ENCODE measurements at places on chromosomes 12 and 14.
A peak's percentile ranks its signal among the peaks of the same experiment; 100 is the strongest.

DNA sequence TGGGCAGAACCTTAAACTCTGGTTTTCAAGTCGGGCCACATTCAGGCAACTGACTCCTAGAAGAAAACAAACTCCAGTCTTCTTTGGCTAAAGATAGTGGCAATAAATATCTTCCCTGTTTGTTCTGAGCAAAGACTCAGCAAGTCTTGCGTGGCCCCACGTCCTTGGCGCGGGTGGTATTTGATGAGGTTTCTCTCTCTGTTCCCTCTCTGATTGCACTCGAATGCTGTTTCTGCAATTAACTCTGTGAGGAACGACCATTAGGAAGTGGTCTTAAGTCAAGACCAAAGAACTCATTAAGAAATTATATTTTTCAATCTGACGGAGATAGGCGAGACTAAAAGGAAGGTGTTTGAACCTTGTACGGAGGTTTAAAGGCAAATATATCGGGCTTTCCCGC lies 177.6 kb downstream of the TMEM132C start:
- DNase-seq = no peak

DNA sequence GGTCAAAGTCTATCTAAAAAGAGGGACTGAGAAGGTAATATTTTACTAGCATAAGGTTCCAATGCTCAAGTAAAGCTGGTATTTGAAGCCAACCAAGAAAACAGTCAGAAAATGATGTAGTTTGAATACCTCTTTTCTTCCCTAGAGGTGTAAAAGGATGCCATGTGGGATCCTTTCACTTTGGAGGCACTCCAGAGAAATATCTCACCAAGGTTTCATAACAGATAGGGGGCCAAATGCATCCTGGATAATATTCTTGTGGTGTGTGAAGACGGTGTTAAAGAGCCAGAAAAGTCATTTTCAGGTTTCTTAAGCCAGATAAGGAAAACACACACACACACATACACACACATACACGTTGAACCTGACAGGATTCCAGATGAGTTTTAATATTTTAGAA lies 136.1 kb upstream of the PRKD1 start:
- no peak for DNase-seq

- DNase-seq = no peak
Measured at GRCh38 chr12:77060883-77061240, 4.5 kb downstream of the E2F7 start.

DNA sequence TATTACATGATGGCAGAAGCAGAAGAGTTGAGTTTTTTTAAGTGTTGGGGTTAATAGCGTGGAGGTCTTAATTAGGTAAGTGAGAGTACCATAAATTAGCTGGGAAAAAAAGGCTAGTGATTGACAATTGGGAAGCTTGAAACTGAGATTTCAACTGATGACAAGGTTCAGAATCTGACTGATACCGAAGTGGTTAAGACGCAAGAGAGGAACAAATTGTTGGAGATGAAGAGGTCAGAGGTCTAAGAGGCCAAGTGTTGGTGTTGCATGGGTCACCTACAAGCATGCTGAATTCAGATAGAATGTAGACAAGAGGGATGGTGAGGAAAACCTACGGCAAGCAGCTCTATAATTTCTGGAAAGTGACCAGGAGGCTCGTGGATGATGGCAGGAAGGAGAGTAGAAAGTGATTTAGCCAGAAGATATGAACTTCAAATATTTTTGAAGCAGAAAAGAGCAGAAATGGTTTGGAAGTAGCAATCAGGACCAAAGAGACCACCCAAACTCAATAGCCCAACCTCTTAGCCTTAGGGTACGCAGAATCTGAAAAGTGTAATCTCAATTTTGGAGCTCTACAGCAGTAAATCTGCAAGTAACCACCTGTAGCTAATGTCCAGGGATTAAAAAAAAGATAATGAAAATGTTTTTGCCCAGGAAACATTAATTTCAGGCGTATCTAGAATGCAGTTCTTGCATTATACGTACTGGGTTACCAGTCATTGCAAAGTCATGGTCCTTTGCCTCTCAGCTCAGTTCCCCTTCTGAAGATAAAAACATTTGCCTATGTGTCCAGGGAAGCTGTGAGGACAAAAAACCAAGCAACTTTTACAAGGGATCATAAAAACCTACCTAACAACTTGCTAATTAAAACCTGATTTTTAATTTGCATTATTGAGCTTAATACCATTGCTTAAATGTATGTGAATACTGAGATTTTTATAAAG lies 1.7 kb upstream of the TMPO start:
- DNase-seq = no peak

GRCh38 chr14:68792678-68792978 lies 239 bp downstream of the ZFP36L1 start:
- no peak for DNase-seq

GRCh38 chr14:102962111-102962627 lies 39.7 kb downstream of the AMN start:
- no peak for DNase-seq

DNA sequence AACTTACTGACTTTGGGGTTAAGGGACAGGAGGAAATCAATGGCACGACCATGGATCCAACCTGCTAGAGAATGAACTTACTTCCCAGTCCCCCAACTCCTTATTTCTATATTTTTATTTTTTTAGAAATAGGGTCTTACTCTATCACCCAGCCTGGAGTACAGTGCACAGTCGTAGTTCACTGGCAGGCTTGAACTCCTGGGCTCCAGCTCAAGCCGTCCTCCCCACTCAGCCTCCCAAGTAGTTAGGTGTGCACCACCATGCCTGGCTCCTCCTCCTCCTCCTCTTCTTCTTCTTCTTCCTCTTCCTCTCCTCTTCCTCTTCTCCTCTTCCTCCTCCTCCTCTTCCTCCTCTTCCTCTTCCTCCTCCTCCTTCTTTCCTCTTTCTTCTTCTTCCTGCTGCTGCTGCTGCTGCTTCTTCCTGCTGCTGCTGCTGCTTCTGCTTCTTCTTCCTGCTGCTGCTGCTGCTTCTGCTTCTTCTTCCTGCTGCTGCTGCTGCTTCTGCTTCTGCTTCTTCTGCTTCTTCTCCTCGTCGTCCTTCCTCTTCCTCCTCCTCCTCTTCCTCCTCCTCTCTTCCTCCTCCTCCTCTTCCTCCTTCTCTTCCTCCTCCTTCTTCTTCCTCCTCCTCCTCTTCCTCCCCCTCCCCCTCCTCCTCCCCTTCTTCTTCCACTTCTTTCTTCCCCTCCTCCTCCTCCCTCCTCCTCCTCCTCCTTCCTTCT lies 390.1 kb upstream of the RGS6 start:
- DNase-seq = no peak

- no peak for DNase-seq
Measured at GRCh38 chr12:83676781-83677295, 990.1 kb downstream of the TMTC2 start.

- no peak for DNase-seq
Measured at GRCh38 chr12:55729819-55730818, 1.3 kb upstream of the CD63 start.

GRCh38 chr12:113072136-113072535 lies 15.6 kb downstream of the DTX1 start:
- no peak for DNase-seq

GRCh38 chr14:36099619-36100018 lies 76.9 kb downstream of the PTCSC3 start:
- DNase-seq = no peak

DNA sequence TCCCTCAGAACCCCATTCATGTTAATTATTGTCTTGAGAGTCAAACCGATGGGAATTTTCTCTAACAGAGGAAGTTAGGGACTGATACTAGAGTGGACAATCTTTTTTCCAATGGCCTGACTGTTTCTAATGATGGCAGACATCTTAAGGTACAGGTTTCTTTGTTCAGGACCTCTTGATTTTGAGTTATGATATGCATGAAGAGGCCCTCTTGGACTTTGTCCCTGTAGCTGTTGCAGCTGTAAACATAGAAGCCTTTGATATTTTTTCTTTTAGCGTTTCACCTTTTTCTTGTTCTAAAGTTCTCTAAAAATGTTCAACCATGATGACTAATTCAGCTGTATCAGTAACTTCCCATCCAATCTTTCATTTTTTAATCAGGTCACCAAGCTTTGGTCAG lies 53.0 kb downstream of the LGR5 start:
- no peak for DNase-seq

DNA sequence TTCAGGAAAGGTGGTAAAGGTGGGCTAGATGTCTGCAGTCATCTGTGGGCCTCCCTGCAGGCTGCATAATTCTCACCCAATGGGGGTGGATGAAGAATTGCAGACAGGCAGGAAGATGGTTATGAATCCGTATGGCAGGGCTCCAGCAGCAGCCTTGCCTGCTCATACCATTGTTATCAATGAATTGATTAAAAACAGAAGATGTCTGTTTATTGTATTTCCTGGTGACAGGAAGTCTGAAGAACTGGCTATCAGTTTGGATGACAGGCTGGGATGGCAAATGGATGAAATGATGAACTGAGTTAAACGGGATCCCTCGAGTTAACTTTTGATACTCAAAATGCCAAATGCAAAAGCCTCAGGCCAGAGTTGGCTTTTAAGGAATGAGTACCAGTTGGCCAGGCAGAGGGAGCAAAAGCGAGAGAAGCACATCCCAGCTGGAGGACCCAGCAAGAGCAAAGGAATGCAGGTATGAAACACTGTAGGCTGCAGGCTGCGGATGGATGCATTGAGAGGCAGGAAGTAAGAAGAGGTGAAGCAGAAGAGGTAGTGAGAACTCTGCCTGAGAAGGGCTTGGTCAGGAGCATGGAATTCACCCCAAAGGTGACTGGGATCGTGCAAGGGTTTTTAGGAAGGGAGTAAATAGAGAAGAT lies 550.0 kb upstream of the TBX3 start:
- no peak for DNase-seq

DNA sequence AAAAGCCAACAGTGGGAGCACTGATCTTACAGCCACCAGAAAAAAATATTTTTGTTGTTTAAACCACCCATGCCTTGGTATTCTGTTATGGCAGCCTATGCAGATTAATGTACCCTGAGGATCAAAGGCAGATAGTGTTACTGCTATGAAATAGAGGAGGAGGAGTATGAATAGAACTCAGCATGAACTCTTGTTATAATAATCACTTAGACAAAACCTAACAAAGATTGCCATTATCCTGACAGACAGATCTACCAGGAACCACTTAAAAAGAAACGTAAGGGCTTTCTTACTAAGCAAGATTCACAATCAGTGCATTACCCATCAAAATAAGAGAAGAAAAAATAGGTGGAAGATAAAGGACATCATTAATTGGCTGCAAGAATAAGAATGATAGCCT lies 558.3 kb downstream of the GALC start:
- no peak for DNase-seq

- no peak for DNase-seq
Measured at GRCh38 chr14:52091928-52092327, 23.1 kb upstream of the NID2 start.

GRCh38 chr12:117025481-117026151 lies 73.6 kb downstream of the TESC start:
- peak; percentile 23 for DNase-seq

- no peak for DNase-seq
Measured at GRCh38 chr12:47870175-47870781, 34.5 kb downstream of the VDR start.

DNA sequence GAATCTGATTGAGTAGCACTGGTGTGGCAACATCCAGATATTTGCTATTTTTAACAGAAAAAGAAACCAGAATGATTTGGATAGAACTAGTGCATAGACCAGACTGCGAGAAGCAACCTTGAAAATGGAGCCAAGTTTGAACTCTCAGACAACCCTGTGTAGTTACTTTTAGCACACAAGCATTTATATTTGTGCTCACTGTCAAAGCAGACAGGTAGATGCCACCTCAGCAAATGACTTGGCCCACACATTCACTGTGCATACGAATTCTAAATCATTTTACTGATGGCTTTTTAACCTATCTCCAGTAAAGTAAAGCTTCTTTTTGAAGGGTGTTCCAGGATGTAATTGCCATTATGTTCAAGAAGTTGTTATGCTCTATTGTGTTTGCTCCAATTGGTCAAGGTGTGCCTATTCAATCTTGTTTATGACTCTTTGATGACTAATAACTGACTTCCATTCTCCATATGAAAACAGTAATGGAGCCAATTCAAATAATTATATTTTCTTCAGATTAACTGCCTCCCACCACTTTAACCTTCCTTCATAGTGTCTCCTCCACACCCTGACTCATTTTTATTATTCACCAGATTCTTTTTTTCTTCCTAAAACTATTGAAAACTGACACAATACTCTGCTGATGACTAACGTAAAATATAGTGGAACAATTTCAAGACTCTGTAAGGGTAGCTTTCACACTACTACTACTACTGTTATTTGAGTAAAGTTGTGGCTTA lies 138.5 kb downstream of the CCER1 start:
- DNase-seq = no peak

- no peak for DNase-seq
Measured at GRCh38 chr12:124947561-124948398, 33.3 kb upstream of the UBC start.

DNA sequence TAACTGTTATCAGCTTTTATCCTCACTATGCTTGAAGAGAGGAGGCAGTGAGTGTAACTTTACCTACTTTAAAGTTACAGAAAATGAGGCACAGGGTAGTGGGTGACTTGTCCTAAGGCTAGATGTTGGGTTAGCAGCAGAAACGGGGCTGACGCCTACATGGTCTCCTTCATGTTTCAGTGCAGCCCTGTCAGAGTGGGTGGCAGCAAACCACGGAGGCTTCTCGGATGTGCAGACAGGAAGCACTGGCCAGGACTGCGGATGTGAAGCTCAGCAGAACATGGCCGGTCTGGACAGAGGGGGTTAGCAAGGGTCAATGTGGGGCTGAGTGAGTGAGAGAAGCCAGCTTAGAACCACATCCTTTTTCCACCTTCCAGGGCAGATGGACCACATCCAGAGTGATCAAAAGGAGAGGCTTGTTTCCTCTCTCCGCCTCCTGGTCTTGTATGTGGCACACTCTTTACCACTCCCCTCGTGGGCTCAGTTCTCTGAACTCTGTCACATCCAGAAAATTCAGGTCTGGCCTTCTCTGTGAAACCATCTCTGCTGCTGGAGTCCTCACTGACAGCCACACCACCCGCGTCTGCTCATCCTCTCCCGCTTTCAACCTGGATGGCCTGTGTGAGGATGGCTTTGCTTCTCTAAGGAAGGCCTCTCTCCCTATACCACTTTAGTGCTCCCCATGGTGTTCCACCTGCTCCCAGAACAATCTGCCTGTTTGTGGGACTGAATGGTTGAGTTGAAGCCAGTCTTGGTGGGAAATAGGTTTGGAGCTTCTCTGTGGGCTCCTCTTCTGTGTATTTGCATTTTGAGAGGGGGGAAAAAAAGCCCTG lies 14.1 kb downstream of the SUSD6 start:
- peak; percentile 75 for DNase-seq

- no peak for DNase-seq
Measured at GRCh38 chr14:68335312-68335711, 457.6 kb downstream of the ZFP36L1 start.

GRCh38 chr12:92467886-92468285 lies 234.9 kb upstream of the PLEKHG7 start:
- no peak for DNase-seq

DNA sequence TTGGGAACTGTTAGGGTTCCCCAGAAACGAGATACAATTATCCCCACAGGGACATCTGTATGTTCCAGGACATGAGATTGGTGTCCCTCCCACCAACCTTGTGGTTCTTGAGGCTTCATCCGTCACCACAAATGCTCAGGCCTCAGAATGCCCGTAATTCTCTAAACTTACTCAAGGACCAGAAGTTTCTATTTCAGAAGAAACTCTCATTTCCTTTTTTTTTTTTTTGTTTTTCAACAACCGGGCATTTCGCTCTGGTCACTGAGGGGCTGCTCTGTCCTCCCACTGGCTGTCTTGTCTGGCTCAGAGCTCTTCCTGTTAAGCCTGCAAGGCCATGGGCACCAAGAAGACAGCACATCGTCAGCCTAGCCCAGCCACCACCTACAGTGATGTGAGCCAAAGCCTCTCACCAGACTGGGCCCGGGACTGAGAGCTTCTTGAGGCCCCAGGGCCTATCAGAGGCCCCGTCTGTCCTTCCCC lies 36.2 kb downstream of the VDR start:
- no peak for DNase-seq

Data from activated T-helper 1 cell treated with anti-CD3 and anti-CD28 coated beads, Interleukin-12 subunit alpha, Interleukin-12 subunit beta, Interleukin-2, Interleukin-4 antibody, amounts not matched to agents 30 ng/mL and 10 ng/mL and 1 ng/mL, durations not matched to agents 14 hours and 24 hours and 36 hours (primary cell).